ENCODE measurements at places on chromosomes 7 and 10. TPM values are rescaled to one million over a fixed set of nuclear protein-coding genes. Genes with fewer than 3 reads are reported as not detected.

- no peak for DNase-seq
Observed at GRCh38 chr7:99229234-99229633, 21.3 kb upstream of the KPNA7 start.

- no peak for DNase-seq
Observed at GRCh38 chr10:4522296-4523000, 303.6 kb upstream of the AKR1E2 start.

DNA sequence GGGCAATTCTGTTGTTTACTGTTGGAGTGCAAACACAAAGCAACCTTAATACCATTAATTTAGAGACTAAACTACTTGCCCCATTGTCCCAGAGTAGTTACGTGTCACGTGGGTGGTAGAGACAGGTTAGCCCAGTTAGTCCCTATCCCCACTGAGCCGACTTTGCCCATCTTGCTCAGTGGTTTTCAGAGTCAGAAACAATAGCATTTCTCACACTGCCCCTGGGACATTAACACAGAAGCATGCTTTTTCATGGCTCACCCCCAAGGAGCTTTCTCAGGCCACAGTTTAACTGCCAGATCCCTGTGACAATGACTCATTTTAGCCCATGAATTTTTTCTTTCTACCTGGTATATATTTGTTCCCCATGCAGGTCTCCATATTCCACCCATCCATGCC is 271.0 kb downstream of the POU6F2 start:
- DNase-seq, result no peak

Gene PAX4
- total RNA-seq, result not detected

Gene TDRD1
- 0.45 TPM for total RNA-seq

GRCh38 chr7:47100817-47101435 is 481.0 kb downstream of the TNS3 start:
- DNase-seq, result peak; percentile 61

DNA sequence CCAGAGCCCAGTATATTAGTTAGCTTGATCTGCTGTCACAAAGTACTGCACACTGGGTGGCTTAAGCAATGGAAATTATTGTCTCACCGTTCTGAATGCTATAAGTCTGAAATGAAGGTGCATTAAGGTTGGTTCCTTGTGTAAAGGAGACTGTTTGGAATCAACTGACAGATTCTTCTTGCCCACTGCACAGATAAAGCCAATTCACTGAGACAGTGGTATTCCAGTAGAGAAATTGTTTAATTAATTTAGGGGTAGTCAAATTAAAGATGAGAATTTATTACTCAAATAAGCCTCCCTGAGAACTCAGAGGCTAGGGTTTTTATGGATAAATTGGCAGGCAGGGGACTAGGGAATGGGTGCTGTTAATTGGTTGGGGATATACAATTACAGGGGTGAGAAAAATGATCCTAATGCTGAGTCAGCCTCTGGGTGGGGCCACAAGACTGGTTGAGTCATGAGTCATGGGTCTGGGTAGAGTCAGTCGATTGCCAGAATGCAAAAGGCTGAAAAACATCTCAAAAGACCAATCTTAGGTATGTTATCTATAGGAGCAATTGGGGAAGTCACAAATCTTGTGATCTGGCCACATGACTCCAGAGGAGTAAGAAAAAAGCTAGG is 23.5 kb upstream of the SAMD9L start:
- DNase-seq, result peak; percentile 21

DNA sequence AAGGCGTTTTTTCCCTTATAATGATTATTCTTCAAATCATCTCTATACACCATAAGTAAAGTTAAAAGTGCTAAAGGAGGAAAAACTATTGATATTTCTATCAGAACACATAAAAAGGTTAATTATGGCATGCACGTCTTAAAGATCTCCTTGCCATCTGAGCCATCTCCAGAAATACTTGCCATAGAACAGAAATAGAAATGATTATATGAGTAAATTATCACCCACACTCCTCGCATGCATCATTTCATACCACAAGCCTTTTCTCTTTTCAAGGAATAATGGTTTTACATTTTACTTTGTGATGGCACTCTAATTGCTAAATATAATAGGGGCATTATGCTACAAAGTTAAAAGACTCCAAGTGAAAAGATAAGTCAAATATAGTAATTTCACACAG is 55.7 kb upstream of the GLCCI1 start:
- DNase-seq, result no peak

DNA sequence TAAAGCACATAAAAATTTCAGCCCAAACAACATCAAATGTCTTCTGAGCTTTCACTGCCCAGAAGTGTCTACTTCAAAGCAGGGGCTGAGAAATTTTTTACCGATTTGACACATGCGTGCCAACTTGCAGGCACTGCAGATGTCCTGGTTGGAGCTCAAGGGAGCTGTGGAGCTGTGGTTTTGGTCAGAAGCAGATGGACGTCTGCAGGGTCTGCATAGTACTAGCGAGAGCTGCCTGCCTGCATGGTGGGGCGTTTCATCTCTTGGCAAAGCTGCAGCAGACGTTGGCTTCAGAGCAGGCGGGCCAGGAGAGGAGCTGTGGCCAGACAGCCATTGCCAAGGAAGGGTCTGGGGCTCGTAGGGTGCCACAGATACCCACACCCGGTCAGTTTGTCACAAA is 296.7 kb downstream of the GLRX3 start:
- DNase-seq, result no peak

DNA sequence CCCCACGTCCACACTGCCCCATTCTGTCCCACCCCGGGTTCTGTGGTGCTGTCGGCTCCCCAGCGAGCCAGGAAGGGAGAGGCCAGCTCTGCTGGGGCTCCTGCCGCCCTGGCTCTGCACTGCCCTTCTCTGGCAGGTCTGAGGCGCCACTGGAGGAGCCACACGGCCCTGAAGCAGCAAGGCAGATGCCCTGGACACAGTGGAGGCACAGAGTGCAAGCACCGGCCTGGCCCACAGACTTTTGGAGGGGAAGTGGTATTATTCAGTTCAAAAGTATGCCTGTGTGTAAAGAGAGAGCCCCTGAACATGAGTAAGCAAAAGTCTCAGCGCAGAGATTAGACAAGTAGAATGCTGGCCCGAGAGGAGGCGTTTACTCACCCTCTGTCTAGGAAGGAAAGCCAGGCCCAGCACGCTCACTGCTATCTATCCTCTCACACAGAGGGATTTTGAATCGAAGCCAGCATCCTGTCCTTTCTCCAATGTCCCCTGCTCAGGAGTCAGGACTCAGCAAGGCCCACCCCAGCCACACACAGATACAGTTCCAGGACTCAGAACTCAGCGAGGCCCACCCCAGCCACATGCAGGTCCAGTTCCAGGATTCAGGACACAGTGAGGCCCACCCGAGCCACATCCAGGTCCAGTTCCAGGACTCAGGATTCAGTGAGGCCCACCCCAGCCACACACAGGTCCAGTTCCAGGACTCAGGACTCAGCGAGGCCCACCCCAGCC is 115.0 kb downstream of the EGFR start:
- peak; percentile 99 for DNase-seq

Gene ANKRD61
- total RNA-seq, result not detected

Gene ZPBP
- total RNA-seq, result not detected

Gene PLA2G12B
- not detected for total RNA-seq

GRCh38 chr7:28144266-28144665 is 36.3 kb downstream of the JAZF1 start:
- DNase-seq, result no peak

DNA sequence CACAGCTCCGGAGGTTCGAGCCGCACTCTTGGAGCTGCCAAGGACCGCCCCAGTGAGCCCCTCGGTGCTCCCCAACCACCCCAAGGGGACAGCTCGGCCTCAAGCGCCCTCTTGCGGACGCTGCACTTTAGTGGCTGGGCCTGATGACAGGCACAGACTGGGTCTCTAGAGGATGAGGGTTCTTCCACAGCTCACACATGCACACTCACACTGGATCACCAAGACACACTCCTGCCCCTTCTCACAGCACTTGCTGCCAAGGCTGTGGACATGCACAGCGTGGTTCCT is 2.1 kb downstream of the RET start:
- DNase-seq, result peak; percentile 3

- no peak for DNase-seq
Observed at GRCh38 chr7:105122619-105123018, 108.6 kb downstream of the KMT2E start.

Gene GALNT17
- total RNA-seq, result not detected

GRCh38 chr7:151123822-151124464 is 37.7 kb downstream of the AGAP3 start:
- peak; percentile 77 for DNase-seq

- DNase-seq, result peak; percentile 45
Observed at GRCh38 chr10:79239275-79239779, 107.9 kb upstream of the PPIF start.

DNA sequence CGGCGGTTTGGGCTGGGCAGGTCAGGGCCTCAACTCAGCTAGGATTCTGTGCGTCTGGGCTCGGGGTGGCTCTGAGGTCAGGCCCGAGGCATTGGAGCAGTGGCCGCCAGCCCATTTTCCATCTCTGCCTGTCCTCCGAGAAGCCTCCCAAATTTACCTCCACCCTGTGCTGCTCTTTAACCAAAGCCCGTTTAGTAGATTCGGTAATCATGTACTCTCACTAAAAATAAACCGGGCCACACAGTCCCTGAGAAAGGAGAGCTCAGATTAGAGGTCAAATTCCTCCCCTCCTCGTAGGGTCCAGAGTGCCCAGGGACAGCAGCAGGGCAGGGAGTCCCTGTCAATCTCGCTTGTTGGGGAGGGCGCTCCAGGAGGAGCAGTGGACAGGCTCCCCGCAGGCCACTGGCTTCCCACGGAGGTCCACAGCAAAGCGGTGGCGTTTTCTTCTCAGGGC is 88.7 kb upstream of the CHST15 start:
- DNase-seq, result no peak

Gene RGS10
- 42.4 TPM for total RNA-seq

Gene SEMA3C
- 319 TPM for total RNA-seq

- no peak for DNase-seq
Observed at GRCh38 chr10:92304061-92304460, 13.1 kb downstream of the MARCHF5 start.

GRCh38 chr10:36023939-36024338 is 381.8 kb upstream of the FZD8 start:
- DNase-seq, result peak; percentile 77

DNA sequence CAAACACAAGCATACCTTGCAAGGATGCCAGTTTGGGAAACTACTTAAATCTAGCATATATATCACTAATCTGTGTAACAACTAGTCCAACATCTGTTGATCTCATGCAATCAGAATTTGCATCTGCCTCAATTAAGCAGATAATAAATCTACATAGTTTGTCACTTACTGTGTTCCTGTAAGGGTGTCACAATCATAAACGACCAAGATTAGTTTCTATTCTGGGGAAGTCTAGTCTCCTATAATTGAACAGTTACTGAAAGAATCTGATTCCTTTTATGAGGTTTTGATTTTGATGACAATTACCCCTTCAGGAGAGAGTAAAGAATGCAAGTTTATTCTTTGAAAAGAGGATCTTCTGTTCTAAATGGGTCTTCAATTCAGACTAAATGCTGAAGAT is 85.5 kb upstream of the LRRN3 start:
- DNase-seq, result no peak

DNA sequence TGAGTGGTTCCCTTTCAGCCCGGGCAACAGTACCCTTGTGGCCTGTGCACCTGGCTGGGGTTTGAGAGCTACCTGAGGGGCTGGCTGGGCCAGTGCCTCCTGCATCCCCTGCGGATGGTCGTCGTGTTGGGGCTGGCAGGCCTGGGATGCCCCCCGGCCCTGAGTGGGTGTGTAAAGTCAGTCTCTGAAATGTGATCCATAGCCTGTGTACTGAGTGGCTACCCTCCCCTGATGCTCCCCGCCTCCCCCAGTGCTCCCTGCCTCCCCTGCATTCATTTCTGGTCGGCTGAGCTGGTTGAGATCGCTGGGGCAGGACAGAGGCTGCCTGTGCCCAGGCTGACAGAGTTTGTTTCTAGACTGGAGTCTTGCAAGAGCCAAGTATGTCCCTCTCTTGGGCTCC is 9.3 kb downstream of the ZNF316 start:
- DNase-seq, result no peak
